HuH-7.5 (cell line): ENCODE measurements at places on chromosomes 11 and 22.
A peak's percentile ranks its signal among the peaks of the same experiment; 100 is the strongest.

DNA sequence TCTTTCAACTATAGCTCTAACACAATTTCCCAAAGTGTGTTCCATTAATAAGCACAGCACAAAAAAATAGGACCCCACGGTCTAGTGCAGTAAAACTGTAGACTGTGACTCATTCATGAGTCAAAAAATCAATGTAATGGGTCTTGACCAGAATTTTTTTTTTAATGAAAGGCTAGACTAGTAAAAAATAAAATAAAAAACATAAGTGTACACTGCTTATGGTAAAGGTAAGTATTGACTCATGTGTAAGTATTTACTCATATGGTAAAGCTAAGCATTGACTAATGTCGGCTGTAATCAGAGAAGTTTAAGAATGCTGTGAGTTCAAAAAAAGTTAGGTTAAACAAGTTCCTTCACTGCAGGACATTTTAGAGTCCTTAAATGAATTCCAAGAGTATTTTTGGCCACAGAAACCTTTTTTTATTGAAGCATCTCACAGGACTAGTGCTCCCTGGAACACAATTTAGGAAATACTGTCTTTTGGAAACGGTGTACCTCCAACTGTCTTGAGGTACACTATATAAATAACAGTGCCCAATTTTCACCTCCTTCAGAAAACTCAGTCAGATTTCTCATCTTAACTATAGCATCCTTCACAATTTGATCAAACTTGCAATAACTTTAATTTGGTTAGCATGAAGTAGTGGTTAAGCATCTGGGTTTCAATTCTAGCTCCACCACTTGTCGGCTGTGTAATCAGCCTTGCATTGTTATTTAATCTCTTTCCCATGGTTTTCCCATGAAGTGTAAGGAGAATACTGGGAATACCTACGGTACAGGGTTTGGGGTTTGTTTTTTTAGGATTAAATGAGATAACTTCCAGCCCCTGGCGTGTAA, 2.1 kb downstream of the CCDC73 start:
- no peak for DNase-seq

GRCh38 chr11:73381589-73381988, 5.4 kb downstream of the RELT start:
- no peak for DNase-seq

DNA sequence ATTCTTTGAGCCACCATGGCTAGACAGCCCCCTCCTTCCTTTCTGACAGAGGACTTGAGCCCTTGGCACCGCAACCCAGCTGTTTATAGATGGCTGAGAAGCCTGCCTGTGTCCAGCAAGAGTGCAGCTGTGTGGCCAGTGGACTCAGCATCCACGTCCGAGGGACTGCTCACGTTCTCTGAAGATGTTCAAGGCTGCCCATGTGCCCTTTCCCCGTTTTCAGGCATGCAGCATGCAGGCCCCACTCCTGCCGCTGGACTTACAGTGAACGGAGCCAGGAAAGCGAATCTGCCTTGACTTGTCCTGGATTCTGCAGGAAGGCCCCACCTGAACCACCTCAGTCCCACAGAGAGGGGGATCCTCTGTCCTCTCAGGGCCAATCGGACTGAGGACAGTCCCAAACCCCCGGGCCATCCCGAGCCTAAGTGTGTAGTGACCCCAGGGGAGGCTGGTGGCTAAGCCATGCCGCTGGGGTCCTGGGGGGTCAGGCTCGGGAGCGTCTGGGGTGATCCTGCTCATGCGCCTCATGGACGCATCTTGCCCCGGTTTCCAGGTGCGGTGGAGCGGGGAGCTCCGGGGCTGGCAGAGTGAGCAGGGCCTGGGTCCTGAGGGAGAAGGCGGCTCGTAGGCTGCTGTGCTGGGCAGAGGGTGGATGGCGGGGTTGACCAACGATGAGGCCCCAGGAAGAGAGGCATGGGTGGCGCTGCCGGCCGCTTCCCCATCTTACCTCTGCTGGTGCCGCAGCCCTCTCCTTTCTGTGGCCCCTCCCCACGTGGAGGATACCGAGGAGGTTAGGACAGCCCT, 170.7 kb downstream of the CTTN start:
- DNase-seq: no peak

DNA sequence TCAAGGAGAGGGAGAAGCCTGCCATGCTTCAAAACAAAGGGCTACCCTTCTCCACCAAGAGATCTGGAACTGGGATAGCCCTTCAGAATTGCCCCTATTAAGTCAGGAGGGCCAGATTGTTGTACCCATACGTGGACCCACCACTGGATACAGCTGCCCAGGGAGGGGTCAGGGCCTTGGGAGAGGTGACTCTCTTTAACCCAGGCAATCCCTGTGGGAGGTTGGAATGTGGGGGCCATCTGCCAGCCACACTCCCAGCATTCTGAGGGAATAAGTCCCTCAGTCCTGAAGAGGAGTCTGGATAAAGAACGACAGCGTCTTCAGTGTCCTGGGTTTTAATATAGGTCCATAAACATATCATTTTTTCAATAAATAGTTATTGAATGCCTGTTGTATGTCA, 588.2 kb upstream of the TENM4 start:
- DNase-seq: no peak

DNA sequence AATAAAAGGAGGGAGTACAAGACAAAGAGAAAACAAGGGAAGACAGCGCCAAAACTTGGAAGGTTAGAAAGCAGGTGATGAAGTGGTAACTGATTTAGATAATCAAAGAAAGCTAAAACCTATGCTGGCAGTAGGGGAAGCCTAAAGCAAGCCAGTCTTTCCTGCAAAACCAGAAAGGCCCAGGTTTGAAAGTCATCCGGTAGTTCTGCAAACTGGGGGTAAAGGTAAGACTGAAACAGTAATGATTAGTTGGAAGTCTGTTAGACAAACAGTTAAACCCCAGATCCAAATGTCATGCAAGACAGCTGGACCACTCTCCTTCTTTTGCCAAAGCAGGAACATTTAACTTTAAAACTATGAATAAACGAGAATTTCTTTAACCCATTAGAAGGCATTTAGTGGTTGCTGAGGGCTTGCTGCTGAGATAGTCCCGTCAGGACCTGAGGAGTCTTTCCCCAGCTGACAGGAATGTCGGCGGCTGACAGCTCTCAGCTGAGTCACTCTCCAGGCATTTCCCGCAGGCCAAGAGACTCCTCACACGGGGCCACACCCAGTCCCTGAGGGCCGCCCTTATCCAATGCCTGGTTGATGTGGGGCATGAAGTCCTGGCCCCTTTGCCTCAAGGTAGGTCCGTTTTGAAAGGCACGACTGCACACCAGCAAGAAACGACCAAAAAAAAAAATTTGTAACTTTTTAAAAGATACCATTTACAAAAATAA, 36.3 kb upstream of the CFAP300 start:
- DNase-seq: peak; percentile 57

DNA sequence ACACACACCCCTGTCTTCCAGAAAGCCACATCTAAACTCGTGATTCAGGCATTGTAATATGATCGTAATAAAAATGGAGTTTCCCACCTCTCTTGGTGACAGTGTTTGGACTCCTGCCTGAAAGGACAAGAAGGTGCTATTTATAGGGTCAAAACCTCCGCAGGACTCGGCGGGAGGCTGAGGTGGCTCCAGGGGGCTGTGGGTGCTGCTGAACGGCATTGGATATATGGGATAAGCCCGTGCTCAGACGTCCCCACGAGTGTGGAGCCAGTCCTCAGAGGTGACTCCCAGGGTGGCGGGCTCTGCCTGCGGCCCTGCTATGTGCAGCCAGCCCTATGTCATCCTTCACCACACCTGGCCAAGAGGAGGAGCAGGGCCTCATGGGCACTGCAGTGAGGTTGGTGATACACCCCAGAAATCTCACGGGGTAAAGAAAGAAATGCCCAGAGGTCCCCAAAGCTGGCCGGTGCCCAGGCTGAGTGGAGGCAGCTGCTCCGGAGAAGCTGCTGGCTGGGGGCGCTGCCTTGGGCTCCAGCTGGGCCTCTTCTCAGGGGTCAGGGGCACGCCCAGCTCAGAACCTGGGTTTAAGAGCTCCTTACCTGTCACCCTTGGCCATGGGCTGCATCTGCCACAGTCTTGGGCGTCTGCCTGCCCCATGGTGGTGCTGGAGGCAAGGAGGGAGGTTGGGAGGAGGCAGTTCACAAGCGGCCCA, 5.1 kb upstream of the OSBPL5 start:
- no peak for DNase-seq
